ENCODE measurements at places on chromosomes 3 and 15.

- peak; percentile 45 for DNase-seq
Observed at GRCh38 chr3:70982284-70982683, 601.2 kb downstream of the FOXP1 start.

- no peak for DNase-seq
Observed at GRCh38 chr3:139794469-139795265, 116.9 kb upstream of the NMNAT3 start.

DNA sequence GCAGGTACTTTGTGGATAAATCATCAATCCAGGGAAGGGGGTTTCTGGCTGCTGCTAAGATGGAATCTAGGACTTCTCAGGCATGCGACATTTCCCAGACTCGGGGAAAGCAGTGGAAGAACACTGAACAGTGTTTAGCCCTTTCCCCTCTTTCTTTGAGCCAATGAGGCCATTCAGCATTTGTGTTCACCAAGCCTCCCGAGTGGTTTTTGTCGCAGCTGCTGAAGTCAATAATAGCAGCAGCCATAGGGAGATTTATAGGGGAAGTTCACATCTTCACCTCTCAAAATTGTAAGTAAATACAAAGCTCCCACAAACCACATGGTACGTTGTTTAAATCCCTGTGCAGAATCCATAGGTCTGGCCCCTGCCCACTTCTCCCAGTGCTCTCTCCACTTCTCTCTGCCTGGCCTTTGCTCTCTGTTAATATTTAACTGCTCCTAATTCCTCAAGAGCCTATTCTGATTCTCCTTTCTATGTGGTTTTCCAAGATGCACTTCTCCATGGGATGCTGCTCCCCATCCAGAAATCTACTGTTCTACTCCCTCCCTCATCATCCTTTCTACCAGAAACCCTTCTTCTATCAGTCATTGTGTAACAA, 230.7 kb downstream of the SHQ1 start:
- DNase-seq, result no peak

DNA sequence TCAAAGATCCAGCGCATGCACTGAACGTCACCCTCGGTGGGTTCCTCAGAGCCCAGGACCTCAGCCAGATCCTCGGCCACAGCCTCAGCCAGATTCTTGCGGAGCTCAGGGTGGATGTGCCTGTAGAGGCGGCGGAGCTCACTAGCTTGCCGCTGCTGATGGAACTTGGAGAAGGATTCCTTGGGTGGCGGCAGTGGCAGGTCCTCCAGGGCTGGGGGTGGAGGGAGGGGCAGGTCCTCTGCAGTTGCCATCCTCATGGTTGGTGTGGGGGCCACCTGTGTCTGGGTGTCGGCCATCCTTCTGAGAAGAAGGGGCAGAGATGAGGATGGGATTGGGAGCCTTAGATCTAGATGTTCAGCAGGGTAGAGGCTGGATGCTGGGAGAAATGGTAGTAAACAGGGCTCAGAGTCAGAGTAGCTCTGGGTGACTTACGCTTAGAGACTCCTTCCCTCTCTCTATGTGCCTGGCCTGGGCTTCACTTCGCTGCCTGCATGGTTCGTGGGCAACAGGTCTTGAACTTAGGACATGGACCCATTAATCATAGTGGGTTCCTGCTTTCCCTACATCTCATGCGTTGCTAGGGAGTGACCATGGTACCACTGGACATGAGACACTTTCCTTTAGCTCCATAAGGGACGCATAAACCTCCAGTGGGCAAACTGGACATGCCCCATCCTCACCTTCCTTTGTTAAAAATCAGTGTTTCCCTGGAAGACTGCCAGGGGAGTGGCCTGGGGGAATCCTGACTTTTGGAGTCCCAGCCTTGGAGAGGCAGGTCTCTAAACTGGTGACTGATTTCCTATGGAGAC, 3.0 kb downstream of the XIRP1 start:
- DNase-seq, result no peak

- no peak for DNase-seq
Observed at GRCh38 chr3:155435821-155436220, 142.3 kb upstream of the STRIT1 start.

DNA sequence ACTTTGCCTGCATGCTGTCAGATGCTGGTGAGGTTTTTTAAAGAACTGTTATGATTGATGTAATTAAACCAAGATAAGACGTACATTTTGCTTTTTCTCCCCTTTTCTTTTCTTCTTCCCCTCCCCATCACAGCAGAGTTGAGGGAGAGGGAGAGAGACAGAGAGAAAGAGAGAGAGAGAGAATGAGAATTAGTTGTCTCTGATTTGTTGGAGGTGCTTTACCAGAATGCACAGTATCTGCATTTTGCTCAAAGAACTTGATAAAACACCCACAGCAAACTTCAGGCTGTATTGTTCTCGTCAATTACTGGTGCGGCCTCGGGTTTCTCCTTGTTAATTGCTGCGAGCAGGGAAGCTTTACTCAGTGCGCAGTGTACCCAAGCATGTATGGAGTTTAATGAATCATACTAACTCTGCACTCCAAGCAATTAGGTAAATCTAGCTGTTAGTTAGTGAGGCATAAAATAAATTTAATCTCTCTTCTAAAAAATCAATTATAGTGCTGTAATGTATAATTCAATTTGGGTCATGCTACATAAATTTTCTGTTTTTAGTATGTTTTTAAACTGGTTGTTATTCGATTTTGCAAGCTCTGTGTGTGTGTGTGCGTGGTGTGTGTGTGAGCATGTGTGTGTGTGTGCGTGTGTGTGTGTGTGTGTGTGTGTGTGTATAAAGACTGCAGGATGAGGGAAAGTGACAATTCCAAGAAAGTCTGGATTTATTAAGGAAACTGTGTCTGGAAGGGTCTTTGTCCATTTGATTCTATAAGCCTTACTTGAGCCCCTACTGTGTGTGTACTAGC, 273.4 kb downstream of the TLE3 start:
- DNase-seq, result no peak

DNA sequence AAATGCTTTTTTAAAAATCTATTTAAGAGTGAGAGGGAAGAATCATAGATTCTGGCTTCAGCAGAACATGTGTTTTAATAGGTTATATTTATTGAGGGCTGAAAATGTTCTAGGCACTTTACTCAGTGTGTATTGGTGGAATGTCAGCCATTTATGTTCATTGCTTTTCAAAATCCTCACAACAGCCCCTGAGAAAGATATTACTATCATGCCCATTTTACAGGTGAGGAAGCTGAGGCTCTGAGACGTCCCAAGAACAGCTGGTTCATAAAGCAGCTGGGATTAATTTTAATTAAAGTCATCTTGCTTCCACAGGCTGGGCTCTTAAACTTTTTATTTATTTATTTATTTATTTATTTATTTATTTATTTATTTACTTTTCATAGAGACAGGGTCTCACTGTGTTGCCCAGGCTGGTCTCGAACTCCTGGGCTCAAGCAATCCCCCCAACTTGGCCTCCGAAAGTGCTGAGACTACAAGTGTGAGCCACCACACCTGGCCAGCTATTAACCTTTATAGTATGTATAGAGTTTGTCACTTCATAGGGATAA, 364.6 kb downstream of the SHQ1 start:
- no peak for DNase-seq

GRCh38 chr3:142817897-142818296, 71.0 kb downstream of the PCOLCE2 start:
- no peak for DNase-seq

DNA sequence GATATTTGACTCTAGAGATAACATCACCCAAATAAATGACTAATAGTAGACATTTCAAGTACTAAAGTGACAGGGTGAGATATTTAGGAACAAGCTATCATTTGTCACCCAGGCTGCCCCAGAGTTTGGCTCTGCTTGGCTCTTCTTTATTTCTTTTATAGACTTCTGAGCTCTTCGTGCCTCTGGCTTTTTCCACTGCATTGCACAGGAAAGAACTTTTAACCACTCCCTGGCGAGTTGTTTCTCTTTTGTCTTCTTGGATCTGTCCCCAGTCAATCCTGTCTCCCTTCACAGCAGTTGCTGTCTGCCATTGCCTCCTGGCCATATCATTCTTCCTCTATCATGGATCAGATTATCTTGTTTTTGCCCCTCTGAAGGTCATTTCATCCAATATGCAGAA, 339.2 kb upstream of the DCBLD2 start:
- no peak for DNase-seq

DNA sequence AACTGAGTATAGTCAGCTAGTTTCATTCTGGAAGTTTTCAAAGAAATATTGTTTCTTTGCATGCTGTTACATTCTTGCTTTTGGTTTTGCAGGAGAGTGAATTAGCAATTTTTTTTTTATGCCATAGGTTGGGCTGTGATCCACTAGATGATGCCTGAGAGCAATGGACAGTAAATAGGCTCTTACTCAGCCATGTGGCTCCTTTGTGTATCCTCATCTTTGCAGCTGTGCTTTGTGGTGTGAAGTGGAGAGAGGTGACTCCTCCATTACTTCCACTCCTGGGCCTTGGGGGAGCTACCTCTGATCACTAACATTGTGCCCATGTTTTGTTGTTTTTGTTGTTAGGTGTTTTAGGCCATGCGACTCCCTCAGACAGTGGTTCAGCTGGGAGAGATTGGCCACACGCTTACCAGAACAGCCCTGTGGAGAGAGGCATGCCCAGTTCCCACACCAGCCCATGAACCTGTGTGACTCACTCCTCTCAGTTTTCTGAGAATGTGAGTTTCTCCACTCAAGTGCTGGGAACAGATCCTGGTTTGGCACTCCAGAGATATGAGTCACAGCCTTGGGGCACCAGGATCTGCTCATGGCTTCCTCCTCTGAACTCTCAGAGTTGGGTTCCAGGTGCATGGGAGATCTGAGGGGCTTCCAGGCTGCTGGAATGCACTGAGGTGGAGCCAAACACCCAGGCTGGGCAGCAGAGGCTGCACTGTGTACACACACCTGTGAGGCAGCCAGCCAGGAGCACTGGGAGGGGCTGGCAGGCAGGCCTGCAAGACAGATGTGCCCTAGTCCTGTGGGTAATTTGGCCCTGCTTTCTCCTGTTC, 785.3 kb downstream of the ROBO2 start:
- DNase-seq, result peak; percentile 65

- no peak for DNase-seq
Observed at GRCh38 chr3:51375136-51375535, 10.0 kb upstream of the MANF start.

DNA sequence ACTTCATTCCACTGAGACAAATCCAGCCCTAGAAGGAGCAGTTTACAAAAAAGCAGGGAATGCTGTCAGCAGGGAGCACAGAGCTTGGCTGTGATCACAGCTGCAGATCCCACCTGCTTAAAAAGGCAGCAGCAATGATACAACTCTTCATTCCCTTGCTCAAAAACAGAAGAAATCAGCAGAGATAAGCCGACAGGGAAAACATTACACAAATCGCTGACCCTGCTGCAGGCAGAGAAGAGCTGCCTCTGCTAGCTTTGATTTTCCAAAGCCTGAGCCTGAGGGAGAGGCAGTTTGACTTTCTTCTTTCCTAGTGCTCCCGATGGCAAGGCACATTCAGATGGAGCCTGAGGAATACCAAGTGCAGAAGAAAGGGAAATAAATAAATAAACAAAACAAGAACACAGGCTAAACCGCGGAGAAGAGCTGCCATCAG, 80.2 kb downstream of the SHQ1 start:
- no peak for DNase-seq

- DNase-seq, result no peak
Observed at GRCh38 chr15:69941301-69941605, 156.5 kb downstream of the TLE3 start.

DNA sequence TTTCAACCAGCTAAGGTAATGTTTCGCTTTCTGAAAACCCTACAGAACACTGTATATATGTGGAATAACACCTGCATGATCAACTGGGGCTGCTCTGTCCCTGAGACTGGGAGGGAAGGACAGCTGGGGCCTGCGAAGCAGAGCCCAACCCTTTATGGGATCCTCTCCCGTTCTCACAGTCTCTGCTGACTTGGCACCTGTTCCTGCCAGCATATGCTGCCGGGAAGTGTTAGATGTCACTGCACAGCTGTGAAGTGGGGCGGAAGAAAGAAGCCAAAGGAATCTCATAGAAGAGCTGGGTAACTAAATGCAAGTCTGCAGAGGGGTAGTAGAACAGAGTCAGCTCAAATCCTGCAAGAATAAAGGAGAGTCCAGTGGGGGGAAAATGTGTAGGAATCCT, 29.6 kb downstream of the LRRC3B start:
- DNase-seq, result no peak

- no peak for DNase-seq
Observed at GRCh38 chr15:76439542-76439941, 103.0 kb downstream of the ISL2 start.

DNA sequence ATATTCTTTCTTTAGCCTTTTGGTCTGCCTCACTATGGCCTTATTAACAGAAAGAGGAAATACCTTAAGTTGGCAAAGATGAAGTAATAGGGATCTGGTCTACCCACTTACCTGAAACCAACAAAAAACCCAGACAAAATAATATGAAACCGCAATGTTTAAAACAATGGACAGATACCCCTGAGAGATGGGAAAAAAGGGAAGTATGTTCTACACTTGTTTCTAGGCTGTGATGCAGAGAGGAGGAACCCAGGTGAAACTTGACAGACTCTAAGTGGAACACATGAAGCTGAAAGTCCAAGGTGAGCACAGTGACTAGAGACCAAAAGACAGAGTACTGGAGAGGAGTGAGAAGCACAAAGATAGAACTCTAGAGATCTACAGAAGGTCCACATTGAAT, 78.4 kb downstream of the NR2E3 start:
- DNase-seq, result no peak

DNA sequence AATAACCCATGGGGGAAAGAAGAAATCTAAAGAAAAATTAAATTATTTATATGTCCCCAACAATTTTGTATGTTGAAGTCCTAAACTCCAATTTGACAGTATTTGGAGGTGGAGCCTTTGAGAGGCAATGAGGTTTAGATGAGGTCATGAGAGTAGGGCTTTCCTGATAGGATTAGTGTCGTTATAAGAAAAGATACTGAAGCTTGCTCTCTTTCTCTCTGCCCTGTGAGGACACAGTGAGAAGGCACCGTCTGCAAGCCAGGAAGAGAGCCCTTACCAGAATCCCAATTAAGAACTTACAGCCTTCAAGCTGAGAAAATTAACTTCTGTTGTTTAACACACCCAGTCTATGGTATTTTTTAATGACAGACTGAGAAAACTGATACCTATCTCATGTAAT, 16.1 kb upstream of the OR5AC2 start:
- no peak for DNase-seq

DNA sequence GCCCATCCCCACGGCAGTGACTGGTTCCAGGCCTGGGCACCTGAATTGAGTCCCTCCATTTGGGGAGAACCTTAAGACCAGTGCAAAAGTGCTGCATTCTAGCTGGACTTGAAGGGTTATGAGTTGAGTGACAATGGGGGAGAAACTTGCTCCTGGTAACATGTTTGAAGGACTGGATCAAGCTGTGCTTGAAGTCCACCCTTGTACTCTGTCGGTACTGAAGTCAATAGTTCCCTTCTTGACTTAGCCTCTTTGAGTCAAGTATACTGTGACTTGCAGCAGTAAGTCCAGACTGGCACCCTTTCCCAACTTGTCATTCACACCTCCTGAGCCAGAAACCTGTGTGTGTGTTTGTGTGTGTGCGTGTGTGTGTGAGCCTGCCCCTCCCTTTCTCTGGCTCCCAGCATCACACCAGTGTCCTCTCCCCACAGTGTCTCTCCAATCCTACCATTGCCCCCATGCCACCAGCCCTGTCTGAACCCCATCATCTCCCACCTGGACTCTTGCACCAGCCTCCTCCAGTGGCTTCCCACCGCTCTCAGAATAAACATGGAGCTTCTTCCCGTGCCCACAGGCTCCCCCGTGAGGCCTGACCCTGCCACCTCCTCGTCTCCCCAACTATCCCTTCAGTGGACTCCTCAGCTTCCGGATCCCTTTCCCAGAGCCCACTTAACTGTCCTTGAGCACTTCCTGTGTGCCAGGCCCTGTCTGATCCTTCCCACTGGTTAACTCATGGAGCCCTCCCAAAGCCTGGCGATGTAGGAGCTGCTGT, 10.2 kb upstream of the FBLN2 start:
- DNase-seq, result no peak
